ENCODE measurements at places on chromosomes 3 and 15. TPM values are rescaled to one million over a fixed set of nuclear protein-coding genes. Genes with fewer than 3 reads are reported as not detected.

The MEX3B gene
- polyA plus RNA-seq, result 15.8 TPM

The PLOD2 gene
- 27.3 TPM for polyA plus RNA-seq

- DNase-seq, result no peak
Observed at GRCh38 chr3:140769951-140770350, 92.1 kb downstream of the TRIM42 start.

- DNase-seq, result no peak
Observed at GRCh38 chr15:89899951-89900567, 6.3 kb upstream of the AP3S2 start.

GRCh38 chr3:105422645-105423044 lies 55.9 kb downstream of the ALCAM start:
- no peak for DNase-seq

DNA sequence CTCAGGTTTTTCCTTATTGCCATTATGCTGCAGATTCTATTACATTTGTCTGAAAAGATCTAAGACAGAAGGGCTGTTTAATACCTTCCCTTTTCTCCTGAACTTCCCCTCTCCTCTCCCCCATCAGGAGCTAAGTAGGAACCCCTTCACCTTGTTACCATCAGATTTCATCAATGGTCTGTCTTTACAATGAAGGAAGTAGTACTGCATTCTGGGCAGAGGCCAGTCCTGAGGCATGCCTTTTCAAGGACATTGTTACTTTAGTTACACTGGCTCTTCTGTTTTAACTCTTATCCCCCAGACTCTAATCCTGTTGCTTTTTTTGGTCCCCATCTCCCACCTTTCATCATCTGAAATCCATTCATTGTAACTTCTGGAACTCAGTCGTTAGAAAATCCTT lies 8.1 kb downstream of the CTNNB1 start:
- no peak for DNase-seq

- DNase-seq, result no peak
Observed at GRCh38 chr15:71116942-71117341, 1.7 kb downstream of the THSD4 start.
